CD8-positive, alpha-beta memory T cell (primary cell): ENCODE measurements at places on chromosomes 5 and 9. TPM values are rescaled to one million over a fixed set of nuclear protein-coding genes. Genes with fewer than 3 reads are reported as not detected.

Gene CCDC183
- not detected for total RNA-seq

Gene MAMDC4
- 12.2 TPM for total RNA-seq

Gene FCHO2
- 4.2 TPM for total RNA-seq

Gene C7
- not detected for total RNA-seq

Gene WWC1
- 1.8 TPM for total RNA-seq

Gene WNT8A
- not detected for total RNA-seq

Gene TRPM3
- total RNA-seq = not detected

Gene ZBED3
- total RNA-seq = 1.5 TPM

Gene GPR151
- total RNA-seq = not detected

Gene PFN3
- total RNA-seq = not detected

Gene RORB
- not detected for total RNA-seq

Gene CEL
- total RNA-seq = 1.2 TPM

Gene PLAC8L1
- 0.53 TPM for total RNA-seq

Gene AIF1L
- 0.48 TPM for total RNA-seq
